ENCODE measurements at places on chromosomes 12 and 14.

DNA sequence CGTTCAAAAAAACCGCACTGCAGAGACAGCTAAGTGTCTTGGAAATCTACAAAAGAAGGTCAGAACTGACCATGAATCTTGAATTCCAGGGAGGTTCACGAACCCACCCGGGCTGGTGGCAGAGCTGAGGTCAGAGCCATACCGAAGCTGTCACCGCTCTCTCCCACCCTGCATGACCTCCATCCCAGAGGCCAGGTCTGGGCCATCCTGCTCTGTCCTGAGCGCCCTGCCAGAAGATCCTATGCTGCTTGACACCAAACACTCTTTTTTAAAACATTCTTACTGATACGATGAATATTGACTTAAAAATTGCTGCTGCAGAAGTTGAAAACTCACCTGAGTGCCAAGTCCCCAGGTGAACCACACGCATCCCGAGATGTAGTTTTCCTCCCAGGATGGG is 329.1 kb upstream of the FKBP4 start:
- DNase-seq = no peak

DNA sequence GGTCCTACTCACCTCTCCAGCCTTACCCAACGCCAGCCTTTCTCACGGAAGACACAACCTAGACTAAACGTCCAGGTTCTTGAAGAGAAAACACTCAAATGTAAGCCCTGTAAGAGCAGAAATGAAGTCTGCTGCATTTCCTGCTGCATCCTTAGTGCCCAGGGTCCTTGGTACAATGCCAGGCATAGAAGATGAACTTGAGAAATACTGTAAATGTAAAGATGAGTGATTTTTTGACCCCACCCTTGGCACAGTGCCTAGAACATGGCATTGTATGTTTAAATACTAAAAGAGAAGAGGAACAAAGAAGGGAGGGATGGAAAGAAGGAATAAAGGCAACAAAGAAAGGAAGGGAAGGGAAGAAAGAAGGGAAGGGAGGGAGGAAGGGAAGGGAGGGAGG is 514.6 kb downstream of the MED13L start:
- no peak for DNase-seq

DNA sequence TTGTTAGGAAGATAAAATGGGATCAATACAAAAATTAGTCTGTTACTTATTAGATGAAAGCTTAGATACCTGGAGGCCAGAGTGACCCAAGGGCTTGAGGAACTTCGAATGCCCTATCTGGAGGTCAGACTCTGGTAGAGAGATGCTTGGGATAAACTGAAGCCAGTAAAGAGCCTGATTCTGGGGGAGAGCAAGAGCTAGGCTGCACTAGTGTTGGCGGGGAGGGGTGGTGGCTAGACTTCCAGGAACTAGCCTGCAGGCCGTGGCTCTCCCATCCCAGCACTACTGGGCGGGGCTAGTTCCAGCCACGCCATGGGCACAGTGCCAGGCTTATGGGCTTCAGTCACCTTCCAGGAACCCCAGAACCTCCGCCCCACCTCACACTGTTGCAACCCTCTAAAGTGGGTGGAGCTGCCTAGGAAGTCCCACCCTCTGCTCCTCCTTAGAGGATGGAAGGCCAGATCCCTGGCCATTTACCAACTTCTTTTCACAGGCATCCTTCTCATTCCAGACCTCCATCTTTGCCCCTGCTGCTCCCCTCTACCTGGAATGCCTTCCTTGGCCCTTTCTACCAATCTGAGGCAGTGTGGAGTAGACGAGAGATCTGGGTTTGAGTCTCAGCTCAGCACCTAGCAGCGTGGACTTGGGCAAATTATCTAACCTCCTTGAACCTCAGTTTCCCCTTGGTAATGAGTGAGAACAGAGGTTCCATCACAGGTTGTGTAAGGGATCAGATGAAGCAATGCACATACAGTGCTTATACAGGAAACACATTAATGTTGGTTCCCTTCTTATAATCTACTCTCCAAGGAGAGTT is 6.3 kb upstream of the NFE2 start:
- DNase-seq = no peak

- DNase-seq = no peak
Observed at GRCh38 chr12:75360920-75361319, 26.4 kb downstream of the GLIPR1L1 start.

DNA sequence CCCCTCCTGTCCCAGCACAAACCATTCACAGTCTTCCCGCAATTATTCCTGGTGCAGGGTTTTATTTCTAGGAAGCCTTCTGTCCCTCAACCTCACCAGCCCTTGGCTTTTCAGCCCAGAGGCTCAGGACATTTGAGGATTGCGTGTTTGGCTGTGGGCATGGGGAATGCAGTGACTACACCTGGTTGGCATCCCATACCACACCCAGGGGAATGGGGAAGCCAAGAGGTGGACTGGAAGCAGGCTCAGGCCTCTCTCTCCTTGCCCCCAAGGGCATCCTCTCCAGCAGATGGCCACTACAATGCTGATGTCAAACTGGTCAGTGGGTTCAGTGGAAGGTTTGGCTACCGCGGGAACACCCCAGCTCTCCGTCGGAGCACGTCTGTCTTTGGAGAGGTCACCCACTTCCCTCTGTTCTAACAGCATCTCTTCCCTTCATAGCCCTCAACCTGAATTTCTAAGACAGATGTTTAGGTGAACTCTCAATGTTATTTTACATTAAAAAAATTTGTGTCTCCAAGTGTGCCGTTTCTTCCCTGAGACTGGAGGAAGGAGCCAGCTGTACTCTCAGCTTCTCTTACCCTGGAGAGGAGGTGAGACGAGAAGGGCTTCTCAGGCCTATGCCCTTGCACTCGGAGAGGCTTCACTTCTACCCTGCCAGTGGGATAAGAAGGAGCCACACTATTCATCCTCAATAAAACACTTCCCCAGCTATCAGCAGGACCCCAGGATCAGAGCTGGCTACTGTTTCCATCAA is 35.5 kb downstream of the DCAF4 start:
- DNase-seq = peak; percentile 47

DNA sequence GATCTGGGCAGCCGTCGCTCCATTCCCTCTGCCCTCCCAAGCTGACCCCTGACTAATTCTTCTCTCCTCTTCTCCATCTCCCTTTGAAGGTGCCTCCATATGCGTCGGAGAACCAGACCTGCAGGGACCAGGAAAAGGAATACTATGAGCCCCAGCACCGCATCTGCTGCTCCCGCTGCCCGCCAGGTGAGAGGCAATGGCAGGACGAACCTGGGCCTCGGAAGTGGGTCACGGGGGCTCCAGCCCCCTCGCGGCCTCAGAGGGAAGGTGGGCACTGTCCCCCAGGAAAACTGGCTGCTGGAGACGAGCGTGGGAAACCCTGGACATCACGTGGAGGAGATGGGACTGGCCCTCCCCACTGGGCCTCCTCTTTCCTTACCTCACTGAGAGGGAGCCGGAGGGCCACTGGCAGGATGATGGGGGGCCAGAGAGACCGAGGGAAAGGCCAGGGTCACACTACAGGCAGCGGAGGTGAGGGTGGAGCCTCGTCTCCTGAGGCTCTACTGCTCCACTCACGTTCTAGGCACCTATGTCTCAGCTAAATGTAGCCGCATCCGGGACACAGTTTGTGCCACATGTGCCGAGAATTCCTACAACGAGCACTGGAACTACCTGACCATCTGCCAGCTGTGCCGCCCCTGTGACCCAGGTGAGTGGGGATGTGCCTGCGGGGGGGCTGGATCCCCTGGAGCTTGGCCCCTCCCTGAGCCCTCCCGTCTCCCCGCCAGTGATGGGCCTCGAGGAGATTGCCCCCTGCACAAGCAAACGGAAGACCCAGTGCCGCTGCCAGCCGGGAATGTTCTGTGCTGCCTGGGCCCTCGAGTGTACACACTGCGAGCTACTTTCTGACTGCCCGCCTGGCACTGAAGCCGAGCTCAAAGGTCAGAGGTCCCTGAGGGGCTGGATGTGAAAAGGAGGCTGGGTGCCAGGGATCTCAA is 806 bp downstream of the LTBR start:
- DNase-seq = peak; percentile 37

GRCh38 chr12:116384691-116385485 is 107.4 kb upstream of the MED13L start:
- no peak for DNase-seq

DNA sequence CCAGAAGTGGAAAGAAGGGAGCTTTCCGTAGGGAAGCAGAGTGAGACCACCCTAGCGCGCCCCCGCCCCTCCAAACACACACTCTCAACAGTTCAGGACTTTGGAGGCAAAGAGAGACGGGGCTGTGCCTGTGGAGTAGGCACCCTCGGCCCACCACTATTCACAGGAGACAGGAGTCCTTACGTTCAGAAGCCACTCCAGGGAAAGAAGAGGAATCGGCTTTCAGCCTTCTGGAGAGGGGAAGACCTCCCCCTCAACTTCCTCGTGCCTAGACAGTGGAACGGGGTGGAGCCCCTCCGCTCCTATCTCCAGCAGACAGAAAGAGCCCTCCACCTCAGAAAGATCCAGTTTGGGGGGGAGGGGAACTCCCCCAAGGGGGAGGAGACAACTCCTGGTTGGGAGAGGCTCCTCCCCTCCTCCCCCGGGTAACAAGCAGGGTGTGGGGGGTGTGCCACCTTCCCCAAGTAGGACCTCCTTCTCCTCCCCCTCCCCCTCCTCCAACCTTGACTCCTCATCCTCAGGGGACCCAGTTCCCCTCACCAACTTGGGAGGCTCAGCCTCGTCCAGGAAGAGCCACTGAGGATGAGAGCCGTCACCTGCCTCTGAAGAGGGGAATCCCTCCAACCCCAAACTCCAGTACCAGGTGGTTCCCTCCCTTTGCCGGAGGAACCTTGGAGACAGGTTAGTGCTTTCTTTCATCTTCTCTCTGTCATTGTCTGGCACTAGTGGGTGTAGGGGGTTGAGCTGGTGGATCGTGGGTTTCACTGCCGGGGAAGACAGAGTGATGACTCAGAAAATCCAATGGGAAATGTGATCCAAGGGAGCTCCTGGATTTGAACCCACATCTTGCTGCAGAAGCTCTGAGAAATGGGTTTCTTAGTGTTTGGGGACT is 883 bp downstream of the FOXJ2 start:
- DNase-seq = peak; percentile 77

DNA sequence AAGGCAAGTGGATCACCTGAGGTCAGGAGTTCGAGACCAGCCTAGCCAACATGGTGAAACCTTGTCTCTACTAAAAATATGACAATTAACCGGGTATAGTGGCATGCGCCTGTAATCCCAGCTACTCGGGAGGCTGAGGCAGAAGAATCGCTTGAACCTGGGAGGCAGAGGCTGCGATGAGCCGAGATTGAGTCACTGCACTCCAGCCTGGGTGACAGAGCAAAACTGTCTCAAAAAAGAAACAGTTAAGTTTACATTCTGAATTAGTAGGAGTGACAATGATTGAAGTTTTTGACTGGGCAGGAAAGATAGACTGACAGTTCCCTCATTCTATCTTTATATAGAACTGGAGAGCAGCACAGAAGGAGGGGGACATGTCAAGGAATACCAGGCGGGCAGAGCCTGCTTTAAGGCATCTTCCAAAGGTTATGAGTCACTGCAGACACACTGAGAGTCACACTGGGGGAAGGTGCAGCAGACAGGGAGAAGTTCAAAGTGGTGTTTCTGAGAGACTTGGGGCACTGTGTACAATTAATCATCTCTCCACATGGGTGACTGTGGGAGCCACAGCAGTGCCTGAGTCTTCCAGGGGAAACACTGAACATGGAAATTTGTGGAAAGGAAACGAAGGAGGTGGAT is 42.8 kb upstream of the RNASE3 start:
- peak; percentile 20 for DNase-seq

- DNase-seq = peak; percentile 64
Observed at GRCh38 chr12:459430-460258, at the start of gene B4GALNT3. Gene B4GALNT3, plus strand, starts transcription at chr12:459939. Its CDS starts 438 bp downstream, at chr12:460377.

- DNase-seq = no peak
Observed at GRCh38 chr12:44077294-44077693, 241.4 kb downstream of the TMEM117 start.

DNA sequence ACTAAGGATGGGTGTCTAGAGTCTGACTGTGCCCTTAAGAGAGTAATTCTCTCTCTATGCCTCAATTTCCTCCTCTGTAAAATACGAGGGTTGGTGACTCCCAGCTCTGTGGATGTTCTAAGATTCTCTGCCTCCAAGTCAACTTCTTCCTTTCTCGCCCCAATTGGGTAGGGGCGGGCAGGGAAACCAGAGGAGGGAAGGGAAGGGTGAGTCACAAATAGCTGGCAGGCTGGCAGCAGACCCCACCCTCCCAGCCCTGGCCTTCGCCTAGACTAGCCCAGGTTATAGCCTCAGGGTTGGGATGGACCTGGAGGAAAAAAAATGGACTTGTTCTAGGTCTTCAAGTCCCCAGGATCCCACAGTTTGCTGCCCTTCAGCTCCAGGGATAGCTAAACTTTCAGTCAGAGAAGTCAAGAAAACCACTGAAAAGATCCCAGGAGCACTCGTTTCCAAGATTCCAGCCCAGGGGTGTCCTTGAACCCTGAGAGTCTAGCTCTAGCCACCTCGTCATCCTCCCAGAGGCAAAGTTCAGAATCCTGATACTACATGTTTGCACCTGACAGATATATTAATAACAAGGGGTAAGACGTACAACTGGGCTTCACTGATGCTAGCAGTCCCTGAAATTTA is 2.3 kb downstream of the DGKA start:
- DNase-seq = peak; percentile 40

DNA sequence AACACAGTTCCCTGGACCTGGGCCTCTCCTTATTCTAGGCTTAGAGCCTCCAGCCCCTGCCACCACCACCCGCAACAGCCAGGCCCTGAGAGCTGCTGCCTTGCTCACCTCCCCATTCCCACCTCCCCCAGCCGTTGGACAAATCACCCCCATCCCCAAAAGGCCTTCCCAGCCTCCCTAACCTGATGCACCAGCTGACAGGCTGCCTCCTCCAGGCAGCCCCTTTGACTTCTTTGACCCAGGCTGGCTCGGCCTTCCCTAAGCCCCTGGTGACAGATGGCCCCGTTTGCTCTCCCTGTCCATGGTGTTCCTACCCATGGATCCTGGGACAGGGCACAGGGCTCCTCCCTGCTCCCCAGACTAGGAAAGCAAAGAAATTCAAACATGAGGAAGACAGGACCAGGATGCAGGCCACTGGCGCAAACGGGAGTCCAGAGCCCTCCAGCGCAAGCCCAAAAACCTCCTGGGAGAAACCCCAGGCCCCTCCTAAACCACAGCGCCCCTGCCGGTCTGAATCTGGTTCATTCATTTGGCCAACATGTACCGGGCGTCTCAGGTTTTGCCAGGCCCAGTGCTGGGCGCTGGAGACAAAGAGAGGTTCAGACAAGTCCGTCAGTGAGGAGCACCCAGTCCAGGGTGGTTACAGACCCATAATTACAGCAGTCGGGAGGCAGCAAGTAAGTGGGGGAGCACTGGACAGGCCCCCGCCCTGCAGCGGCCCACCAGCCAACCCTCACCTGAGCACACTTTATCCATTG is 2.4 kb downstream of the AKT1 start:
- no peak for DNase-seq
